ENCODE measurements at places on chromosomes 4 and X.

DNA sequence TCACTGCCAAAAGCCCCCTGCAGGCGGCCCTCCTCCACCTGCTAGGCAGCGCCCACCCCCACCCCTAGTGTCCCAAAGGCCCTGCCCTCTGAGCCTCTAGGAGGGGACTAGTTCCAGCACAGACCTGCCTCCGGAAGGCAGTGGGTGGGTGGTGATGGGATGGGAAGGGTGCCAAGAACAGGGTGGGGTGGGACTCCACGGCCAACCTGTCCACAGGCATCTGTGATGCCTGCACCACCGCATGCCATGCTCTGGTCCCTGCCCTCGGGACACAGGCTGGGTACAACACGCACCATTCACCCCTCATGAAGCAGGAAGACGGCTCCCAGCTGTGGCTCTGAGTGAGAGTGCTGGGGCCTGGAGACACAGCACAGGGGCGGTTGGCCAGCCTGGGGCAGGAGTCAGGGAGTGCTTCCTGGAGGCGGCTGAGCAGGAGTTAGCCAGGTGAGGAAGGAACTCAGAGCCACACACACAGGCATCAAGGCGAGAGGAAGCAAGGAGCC lies 243.1 kb upstream of the PSAPL1 start:
- no peak for DNase-seq

DNA sequence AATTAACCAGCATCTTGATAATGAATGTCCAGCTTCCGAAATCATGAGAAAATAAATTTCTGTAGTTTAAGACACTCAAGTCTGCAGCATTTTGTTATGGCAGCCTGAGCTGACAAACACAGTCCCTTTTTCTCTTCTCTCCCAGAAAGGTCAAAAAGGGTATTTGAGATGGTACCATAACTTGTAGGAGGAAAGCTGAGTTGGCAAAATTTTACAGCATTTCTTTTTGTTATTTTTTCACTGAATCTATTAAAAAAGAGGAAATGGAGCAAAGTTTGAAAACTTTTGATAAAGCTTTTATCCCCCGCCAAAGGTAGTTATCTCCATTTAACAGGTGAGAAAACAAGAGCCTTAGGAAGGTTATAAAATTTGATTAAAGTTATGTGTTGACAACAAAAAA lies 367.6 kb upstream of the TECRL start:
- no peak for DNase-seq

- DNase-seq = no peak
These were observed 11.7 kb downstream of the MMRN1 start for GRCh38 chr4:89906316-89906715.

DNA sequence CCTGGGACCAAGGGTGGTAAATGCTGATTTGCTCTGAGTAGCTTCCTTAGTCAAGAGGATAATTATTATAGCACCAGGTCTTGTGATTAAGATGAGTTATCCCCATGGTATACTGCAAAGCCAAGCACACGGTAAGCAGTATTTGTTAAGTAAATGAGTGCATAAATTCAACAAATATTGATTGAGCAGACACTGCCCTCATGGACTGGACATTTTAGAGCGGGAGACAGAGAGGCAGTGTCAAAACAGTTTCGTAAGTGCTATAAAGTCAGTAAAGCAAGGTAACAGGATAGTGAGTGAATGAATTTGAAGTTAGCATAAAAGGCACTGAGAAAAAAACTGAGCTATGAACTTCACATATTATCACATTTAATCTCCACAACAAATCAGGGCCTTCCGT lies 13.9 kb downstream of the PHF8 start:
- DNase-seq = no peak

GRCh38 chrX:118347131-118347530 lies 1.2 kb downstream of the WDR44 start:
- DNase-seq = peak; percentile 31

All from activated CD4-positive, alpha-beta T cell treated with anti-CD3 and anti-CD28 coated beads, Interleukin-2, Interleukin-6, amounts not matched to agents 100 ng/mL and 50 ng/mL, durations not matched to agents 16 hours and 8 hours (primary cell).